ENCODE measurements at places on chromosomes 5 and 9.

DNA sequence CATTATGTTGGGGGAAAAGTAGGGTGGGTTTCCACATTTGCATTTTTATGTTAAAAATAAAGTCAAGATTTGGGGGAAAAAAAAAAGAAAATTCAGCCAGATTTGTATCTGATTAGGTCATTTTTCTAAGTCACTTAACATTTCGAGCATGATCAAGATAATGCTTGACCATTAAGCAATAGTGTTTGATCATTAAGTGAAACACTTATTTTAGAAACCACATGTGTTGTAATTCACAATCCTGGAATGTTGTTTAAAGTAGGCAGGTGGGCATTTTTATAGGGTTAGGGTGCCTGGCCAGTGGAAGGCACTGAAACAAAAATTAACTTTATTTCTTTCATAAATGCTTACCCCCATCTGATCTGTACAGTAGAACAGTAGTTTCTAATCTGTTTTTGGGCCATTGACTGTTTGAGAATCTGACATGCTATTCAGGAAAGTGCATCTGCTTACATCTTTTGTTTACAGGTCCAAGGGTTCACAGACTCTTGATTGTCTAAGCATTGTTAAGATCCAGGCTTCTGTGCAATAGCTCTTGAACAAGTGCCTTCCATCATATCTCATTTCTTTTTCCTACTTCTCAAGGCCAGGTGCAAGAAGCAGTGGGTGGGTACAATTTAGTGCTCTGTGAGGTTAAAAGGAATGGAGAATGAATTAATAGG, 9.1 kb downstream of the ZCCHC9 start:
- DNase-seq, result no peak

GRCh38 chr5:74916831-74917710, 50.9 kb upstream of the FAM169A start:
- DNase-seq, result no peak

GRCh38 chr9:84229191-84229590, 111.4 kb downstream of the SLC28A3 start:
- no peak for DNase-seq

GRCh38 chr5:33978306-33978705, 6.2 kb downstream of the SLC45A2 start:
- no peak for DNase-seq

DNA sequence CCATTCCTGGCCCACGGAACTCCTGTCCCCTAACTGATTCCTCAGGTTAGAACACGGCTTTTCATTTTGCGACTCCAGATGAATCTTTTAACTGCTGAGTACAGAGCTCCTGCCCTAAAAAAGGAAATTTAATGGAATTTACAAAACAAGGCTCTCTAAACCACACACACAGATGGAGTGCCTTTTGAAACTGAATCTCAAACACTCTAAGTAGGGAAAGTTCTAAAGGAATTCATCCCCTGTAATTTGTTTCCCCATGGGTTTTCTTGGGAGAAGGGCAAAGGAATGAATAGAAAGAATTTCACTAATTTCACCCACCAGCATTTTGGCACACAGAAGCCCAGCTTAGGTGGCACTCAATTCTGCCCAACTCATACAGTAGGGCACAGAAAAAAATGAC, 106.5 kb downstream of the THBS4 start:
- DNase-seq, result no peak

DNA sequence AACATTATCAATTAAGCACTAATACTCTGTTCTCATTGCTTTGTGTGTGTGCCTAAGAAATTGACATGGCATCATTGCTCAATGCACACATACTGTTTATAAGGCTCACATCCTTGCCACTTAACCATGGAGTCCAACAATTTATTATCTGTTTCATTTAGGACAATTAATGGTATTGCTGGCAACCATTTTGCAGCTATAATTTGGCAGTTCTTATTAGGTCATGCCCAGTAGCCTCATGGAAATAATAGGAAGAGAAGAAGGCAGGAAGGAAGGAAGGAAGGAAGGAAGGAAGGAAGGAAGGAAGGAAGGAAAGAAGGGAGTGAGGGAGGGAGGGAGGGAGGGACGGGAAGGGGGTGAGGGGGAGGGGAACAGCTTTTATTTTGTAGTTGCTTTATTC, 285.5 kb upstream of the SLC24A2 start:
- DNase-seq, result no peak

- no peak for DNase-seq
Measured at GRCh38 chr5:53334431-53334941, 145.9 kb upstream of the FST start.

DNA sequence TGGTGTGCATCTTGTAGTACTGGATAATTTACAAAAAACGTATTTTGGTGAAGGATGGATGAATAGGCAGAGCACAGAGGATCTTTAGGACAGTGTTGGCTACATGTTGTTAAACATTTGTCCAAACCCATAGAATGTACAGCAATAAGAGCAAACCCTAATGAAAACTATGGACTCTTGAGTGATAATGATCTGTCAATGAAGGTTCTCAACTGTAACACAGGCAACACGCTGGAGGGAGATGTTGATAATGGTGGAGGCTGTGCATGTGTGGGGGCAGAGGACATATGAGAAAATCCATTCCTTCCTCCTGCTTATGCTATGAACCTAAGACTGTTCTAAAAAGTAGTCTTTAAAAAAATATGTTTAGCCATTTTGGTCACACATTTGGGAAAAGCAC, 194.0 kb downstream of the FER start:
- no peak for DNase-seq

GRCh38 chr5:80114860-80115259, 79.7 kb downstream of the THBS4 start:
- no peak for DNase-seq

DNA sequence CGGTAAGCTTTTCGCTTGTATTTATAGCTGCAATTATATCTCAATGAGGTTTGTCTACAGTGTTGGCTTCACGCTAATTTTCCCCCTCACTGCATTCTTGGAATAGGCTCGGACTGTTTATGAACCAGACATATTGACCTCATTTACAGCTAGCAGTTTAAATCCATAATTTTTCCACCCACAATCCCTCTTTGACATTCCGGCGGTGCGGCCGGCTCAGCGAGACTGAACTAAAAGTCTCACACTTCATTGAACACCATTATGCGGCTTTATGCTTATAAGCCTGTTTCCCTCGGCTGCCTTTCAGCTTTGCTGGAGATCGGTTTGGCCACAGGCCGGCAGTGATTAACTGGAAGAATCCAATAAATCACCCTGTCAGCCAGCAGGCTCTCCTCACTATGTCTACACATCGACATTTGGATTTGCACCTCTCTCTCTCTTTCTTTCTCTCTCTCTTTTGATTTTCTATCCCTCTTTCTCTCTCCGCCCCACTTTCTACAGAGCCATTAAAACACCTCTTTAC, 315.0 kb upstream of the TLE4 start:
- no peak for DNase-seq

DNA sequence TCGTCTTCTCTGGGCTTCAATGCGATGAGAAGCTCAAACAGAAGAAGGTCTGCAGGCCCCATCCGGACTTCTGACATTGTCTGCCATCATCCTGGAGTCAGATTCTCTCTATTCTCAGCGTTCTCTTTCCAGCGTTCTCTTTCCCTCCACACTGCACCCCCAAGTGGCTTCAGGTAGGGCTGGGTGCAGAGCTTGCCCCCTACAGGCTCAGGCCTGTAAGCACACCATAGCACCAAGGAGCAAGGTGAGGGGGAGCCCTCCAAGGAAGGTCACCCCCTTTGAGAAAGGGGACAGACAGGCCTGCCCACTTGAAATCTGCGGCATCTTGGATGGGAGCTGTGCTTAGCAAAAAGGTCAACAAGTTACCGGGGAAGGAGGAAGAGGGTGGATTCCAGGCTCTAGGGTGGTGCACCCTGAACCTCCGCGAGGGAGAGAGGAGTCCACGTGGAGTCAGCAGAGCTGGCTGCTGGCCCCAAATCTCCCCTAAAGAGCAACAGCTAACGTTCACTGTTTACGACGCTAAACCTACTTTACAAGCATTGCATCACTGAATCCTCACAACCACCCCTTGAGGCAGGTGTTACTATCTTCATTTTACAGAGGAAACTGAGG, 27.5 kb downstream of the GPX3 start:
- no peak for DNase-seq

DNA sequence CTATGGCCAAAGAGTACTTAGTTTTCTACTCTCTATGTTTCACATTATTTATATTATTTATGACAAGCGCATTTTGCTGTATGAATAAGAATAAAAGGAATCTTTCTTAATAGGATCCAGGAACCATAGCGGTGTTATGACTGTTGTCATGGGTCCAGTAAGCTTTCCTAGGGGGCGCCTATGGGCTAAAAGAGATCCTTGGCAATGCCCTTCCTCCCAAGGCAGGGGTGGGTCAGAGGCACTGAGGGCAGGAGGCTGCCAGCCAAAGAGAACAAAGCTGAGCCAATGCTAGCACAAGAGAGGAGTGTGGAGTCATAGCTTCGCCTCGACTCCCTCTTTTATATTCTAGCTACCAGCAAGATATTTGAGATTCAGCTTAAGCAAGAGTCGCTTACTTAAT, 98.4 kb upstream of the GNAQ start:
- no peak for DNase-seq

GRCh38 chr5:622946-623522, 10.9 kb downstream of the CEP72 start:
- DNase-seq, result no peak

- DNase-seq, result no peak
Measured at GRCh38 chr5:1124205-1125029, 12.6 kb upstream of the SLC12A7 start.

GRCh38 chr5:39100851-39101396, 26.7 kb upstream of the RICTOR start:
- DNase-seq, result no peak

- DNase-seq, result no peak
Measured at GRCh38 chr5:151095341-151096000, 14.6 kb upstream of the TNIP1 start.

- DNase-seq, result peak; percentile 60
Measured at GRCh38 chr9:127905788-127906191, 6.4 kb upstream of the ST6GALNAC6 start.

DNA sequence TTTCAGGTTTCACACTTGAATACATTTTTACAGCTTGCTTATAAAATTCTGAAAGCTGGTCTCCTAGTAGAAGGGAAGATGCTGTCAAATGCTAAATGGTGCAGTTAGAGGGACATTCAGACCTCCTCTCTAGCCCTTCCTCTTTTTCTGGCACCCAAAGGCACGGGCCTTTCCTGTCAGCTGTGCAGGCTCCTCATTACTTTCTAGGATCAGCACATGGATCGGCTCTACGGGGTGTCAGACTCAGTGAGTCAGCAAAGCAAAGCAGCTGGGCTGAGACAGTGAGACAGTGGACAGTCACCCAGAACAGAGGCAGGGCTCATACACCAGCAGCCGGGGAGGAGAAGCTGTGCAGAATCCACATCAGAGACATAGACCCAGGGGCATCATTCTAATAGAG, 80.0 kb upstream of the TNC start:
- DNase-seq, result no peak
